ENCODE measurements at places on chromosomes 1 and 21.

- DNase-seq, result no peak
Measured at GRCh38 chr1:246417813-246418564, 89.1 kb downstream of the SMYD3 start.

GRCh38 chr1:27906759-27907158 lies 28.0 kb upstream of the SMPDL3B start:
- DNase-seq, result peak; percentile 73

DNA sequence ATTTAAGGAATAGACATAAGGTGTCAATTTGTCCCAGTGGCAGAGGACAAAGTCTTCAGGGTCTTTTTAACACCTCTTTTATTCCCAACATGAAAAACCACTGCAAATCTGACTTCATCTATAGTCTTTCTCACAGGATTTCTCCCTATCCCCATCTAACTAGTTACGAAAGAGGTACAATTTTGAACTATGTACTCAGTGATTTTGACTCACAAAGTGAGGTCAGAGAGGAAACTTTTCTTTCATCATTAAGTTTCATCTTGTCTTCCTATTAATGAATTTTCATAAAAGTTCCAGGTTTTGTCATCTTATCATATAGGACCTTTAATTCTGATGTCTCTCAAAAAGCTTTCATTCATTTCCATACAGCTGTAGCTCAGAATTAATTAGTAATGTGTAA lies 63.3 kb downstream of the ASH1L start:
- DNase-seq, result no peak

DNA sequence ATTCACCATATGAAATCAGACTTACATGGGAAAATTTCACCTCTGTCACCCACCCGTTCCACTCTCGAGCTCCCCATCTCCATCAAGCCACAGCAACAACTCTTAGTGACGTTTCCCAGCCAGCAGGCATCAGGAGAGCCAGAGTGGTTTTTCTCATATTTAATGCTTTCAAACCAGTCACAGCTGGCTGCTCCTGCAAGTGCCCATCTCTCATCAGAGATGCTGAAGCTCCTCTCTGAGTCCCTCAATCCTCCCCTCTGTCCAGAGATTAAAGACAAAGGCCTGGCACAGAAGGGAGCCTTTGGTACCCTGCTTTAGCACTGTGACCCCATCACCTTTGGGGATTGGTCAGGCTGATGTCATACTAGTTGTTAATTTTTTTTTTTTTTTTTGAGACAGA lies 277.3 kb downstream of the DNM3 start:
- no peak for DNase-seq

DNA sequence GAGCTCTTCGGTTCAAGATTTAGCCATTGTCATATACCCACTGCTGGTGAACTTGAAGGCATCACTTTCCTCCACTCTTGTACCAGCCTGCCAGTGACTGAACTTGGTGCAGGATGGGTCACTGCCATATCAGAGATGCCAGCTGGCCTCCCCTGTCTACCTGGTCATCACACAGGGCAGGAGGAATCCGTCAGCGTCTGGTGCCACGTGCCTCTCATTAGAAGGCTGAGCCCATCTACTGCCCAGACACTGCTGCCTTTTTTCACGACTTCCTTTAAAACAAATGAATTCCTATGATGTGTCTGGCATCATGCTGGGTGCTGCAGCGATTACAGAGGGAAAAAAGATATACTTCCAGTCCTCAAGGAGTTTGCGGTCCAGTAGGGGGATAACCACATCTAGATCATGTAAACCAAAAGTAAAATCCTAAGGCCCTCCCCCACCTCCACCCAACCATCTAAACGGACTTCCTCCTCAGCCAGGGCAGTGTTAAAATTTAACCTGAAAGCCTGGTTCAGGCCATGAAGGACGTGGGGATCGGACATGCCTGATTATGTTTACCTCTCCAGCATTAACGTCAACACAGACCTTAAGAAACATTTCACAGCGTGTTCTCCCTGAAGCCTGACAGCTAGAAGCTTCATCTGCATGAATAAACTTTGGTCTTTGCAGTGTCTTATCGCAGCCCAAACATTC lies 29.2 kb upstream of the PDE9A start:
- no peak for DNase-seq

GRCh38 chr1:167418391-167418790 lies 99.9 kb downstream of the CD247 start:
- no peak for DNase-seq

Measured in gastrocnemius medialis (tissue), 4 donors.